Activated naive CD4-positive, alpha-beta T cell treated with anti-CD3 and anti-CD28 coated beads for 36 hours (primary cell): ENCODE measurements at places on chromosomes 5 and 9. TPM values are rescaled to one million over a fixed set of nuclear protein-coding genes. Genes with fewer than 3 reads are reported as not detected.

- DNase-seq: no peak
Measured at GRCh38 chr9:123421801-123422455, 65.9 kb downstream of the CRB2 start.

DNA sequence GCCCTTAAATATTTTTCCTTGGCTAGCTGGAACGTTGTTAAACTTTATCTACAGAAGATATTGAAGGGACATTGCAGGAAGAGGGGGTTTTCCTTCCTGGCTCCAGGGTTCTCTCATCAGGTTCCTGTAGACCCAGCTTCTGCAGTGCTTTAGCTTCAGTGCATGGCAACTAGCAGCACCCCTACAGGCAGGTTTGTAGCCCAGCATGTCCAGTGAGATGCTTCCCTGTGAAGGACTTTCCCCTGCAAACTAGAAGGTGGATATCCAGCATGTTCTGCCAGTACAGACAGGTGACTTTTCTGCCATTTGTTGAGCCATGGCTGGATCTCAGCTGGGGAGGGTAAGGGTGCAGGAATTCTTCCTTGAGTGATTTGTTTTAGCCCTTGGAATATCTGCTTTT lies 10.4 kb downstream of the CCL28 start:
- DNase-seq: no peak

- no peak for DNase-seq
Measured at GRCh38 chr9:85020791-85021190, 351.3 kb downstream of the NTRK2 start.

GRCh38 chr5:95652849-95653248 lies 6.3 kb downstream of the RFESD start:
- DNase-seq: no peak

The ANKRD31 gene
- total RNA-seq: 0.36 TPM

DNA sequence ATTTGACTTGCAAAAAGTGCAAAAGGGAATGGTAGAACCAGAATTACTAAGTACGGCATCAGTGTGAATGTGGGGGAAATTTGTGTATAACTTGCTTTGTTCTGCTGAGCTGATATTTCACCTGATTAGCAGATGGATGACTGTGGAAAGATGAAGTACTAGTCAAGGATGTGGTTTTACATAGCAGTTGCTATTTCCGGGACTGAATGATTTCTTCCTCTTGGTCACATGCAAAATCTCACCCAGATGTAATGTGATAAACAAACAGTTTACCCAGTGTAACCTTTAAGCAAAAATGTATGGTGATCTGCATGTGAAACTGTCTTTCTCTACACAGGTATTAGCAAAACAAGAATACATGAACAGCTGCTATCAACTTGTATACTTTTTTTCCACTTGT lies 46.1 kb downstream of the DCP2 start:
- no peak for DNase-seq

- no peak for DNase-seq
Measured at GRCh38 chr5:13403351-13403750, 541.1 kb downstream of the DNAH5 start.

The RNF183 gene
- not detected for total RNA-seq

GRCh38 chr9:115637661-115638060 lies 515.9 kb upstream of the PAPPA start:
- DNase-seq: no peak

- DNase-seq: no peak
Measured at GRCh38 chr5:33720176-33720575, 171.6 kb downstream of the ADAMTS12 start.

DNA sequence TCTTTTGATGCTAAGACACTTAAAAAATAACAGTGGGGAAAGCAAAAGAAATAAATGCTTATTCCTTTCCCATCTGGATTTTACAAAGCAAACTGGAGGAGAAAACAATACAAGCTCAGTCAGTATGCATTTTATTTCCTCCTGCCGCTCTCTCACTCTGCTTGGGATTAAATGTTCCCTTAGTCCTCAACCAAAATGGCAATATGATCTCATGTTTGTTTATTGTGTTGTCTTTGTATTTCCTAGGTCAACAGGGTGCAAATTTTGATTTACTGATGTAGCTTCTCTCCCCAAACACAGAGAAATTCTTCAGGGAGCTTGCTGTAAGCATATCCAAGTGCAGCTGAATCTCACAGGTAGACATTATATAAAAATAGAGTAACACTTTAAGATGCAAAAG lies 92.1 kb upstream of the ERBIN start:
- DNase-seq: no peak

- peak; percentile 32 for DNase-seq
Measured at GRCh38 chr9:136847088-136847825, 2.0 kb upstream of the PHPT1 start.

GRCh38 chr9:123365287-123365880 lies 9.4 kb downstream of the CRB2 start:
- no peak for DNase-seq

The EXOSC3 gene
- total RNA-seq: 93.7 TPM

GRCh38 chr9:37364751-37365360 lies 57.6 kb upstream of the GRHPR start:
- DNase-seq: peak; percentile 55

DNA sequence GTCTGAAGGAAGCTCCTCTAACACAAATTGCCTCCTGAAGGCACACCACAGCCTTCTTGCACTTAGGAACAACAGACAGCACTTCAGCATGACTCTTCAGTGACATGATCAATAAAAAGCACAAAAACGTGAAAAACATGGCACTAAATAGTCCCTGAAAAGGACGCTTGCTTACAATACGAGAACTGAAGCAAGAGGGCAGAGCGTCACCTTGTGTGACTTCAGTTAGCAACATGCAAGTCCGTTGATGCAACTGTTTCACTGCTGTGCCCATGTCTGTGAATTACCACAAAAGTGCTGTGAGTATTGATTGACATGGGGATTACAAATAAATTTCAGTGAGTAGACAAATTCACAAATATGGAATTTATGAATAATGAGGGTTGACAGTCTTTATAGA lies 219.9 kb upstream of the GAS1 start:
- no peak for DNase-seq

DNA sequence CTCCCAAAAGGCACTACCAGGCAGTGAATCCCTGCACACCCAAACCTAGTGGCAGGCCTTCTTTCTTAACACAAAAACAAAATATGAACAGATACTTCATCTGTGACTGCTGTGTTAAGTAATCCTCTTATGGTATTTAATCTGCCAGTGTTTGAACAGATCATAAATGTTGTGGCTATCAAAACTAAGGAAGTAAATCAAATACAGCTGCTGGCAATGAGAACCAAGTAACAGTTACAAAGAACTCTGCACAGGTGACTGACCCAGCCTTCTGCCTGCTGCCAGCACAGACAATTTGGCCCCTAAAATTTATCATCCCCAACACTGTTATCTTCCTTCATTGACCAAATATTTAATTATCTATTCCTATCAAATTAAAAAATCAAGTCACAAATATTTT lies 78.0 kb downstream of the GNAQ start:
- DNase-seq: no peak

GRCh38 chr5:154972476-154973080 lies 31.7 kb downstream of the MRPL22 start:
- DNase-seq: peak; percentile 23

DNA sequence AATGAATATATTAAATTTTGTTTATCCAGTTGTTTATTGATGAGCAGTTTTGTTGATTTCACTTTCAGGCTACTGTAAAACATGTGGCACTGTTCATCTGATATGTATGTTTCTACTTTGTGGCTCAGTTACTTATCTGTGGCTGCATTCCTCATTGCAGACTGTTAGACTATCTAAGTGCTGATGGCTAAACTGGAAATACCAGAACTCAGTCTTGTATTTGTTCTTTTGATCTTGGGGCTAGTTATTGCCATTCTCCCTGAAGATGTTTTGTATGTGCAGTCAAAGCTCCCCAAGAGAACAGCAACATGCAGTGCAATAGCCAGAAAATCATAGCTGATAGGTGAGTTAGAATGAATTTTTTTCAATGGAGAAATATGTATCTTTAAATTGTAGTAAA lies 162.2 kb downstream of the GADD45G start:
- no peak for DNase-seq

DNA sequence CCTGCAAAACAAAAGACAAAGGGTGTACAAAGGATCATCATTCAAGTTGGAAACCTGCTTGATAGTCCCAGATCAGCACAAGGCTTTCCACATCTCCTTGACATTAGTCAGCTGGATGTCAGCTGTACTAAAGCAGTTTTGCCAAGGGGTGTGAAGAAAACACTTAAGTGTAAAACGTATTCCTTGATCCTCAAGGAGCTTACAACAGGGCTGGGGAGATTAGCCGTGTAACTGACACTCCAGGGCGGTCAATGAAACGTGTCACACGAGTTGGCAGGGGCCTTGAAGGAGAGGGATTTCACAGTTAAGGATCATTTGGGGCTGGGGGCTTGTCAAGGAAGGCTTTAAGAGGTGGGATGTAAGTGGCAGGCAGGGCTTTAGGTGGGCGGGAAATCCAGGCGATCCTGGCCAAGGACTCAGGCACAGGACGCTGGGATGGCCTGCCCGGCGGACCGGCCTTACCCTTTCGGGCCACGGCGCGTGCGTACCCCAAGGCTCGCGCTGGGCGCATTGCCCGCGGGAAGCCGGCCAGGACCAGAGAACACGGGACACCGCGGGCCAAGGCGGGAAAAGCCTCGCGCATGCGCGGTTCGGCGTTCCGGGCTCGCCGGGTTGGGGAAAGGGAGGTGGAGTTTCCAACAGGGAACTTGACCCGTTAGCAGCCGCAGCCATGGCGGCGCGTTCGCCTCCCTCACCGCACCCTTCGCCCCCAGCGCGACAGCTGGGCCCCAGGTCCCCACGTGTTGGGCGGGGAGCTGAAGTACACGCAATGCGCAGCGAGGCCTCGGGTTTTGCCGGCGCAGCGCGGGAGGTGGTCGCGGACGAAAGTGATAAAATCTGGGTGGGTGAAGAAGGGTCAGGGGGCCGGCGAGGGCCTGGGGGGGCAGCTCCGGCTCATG lies at the start of gene CNTLN:
Gene CNTLN, plus strand, starts transcription at position 645 of the 899 bp plus-strand sequence. Its CDS starts 26 bp downstream, at position 671.
- DNase-seq: peak; percentile 38

DNA sequence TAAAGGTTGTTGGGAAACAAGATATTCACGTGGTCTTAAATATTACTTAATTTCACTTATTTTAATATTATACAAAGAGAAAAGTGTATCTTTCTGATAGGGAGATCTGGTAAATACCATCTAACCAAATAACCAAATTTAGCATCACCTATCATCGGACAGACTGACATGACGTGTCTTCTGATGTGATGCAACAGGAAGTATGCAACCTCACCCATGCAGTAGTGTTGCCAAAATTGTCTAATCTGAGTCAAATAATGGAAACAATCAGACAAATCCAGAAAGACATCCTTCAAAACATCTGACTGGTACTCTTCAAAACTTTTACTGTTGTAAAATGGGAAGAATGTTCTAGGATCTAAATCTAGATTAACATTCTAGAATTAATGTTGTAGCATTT lies 148.0 kb downstream of the FGF1 start:
- DNase-seq: peak; percentile 14
